RWPE2 (cell line): ENCODE measurements at places on chromosomes 16 and 17.

GRCh38 chr16:55559933-55560516 lies 6.5 kb upstream of the CAPNS2 start:
- peaks cover 8% of the 10 kb centered on the region; the same call in 1 of the 2 replicates for H3K36me3 ChIP-seq
- DNase-seq = no peak
- H3K27ac ChIP-seq = peak overlapping the region; percentile 58
- H3K4me3 ChIP-seq = no peak overlapping the region
- H3K27me3 ChIP-seq = no peaks in the 10 kb centered on the region

DNA sequence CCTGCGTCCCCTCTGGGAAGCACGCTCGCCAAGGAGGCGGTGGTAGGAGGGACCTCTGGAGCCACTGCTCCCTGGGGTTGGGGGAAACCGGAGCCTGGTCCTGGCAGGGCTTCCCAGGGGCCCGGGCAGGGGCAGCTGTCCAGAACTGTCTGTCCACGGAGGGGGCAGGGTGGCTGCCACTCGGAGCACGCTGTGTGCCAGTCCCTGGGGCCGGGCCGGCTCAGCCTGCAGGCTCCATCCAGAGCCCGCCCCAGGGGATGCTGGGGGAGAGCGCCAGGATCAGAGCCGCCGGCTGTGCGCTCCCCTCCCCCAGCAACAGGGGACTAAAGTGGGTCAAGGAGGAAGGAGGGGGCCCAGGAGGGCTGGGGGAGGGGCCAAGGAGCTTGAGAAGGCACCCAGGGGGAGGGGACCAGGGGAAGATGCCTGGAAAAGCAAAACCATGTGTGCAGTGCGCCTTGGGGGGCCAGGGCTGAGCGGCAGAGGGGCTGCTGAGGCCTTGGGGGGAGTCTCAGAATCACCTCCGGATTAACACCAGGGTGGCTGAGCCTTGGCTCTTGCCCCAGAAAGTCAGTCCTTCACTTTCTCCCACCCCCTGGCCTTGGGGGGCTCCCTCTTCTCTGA lies 21.3 kb downstream of the ZNF423 start:
- H3K4me1 ChIP-seq = no peaks in the 10 kb centered on the region
- DNase-seq = no peak
- no peak overlapping the region for H3K4me3 ChIP-seq
- H3K36me3 ChIP-seq = no peaks in the 10 kb centered on the region
- no peak overlapping the region for H3K27ac ChIP-seq

GRCh38 chr16:87496447-87496801 lies 3.6 kb upstream of the ZCCHC14 start:
- DNase-seq = no peak
- H3K4me3 ChIP-seq = no peak overlapping the region
- H3K27me3 ChIP-seq = no peaks in the 10 kb centered on the region
- peaks cover 14% of the 10 kb centered on the region for H3K4me1 ChIP-seq

DNA sequence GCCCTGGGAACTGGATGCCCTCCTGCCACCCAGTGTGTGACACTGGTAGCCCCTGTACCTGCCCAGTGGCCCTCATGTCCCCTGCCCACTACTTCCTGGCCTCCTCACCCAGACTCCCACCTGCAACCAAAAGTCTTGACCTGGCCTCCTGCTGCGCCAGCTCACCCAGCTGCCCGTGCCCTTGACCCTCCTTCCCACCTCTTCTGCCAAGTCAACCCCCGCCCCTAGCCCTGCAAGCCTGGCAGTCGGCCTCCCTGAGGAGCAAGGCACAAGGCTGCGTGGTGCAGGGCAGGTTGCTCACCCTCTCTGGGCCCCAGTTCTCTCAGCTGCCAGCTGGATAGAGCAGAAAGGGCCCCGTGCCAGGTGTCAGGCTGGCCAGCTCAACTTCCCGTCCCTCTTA lies 12.3 kb upstream of the FAM83G start:
- H3K4me1 ChIP-seq = peaks cover 5% of the 10 kb centered on the region
- no peak overlapping the region for H3K4me3 ChIP-seq
- no peak overlapping the region for H3K27ac ChIP-seq
- H3K36me3 ChIP-seq = no peaks in the 10 kb centered on the region
